Lung microvascular endothelial cell (primary cell): ENCODE measurements at places on chromosomes 6 and 20.

DNA sequence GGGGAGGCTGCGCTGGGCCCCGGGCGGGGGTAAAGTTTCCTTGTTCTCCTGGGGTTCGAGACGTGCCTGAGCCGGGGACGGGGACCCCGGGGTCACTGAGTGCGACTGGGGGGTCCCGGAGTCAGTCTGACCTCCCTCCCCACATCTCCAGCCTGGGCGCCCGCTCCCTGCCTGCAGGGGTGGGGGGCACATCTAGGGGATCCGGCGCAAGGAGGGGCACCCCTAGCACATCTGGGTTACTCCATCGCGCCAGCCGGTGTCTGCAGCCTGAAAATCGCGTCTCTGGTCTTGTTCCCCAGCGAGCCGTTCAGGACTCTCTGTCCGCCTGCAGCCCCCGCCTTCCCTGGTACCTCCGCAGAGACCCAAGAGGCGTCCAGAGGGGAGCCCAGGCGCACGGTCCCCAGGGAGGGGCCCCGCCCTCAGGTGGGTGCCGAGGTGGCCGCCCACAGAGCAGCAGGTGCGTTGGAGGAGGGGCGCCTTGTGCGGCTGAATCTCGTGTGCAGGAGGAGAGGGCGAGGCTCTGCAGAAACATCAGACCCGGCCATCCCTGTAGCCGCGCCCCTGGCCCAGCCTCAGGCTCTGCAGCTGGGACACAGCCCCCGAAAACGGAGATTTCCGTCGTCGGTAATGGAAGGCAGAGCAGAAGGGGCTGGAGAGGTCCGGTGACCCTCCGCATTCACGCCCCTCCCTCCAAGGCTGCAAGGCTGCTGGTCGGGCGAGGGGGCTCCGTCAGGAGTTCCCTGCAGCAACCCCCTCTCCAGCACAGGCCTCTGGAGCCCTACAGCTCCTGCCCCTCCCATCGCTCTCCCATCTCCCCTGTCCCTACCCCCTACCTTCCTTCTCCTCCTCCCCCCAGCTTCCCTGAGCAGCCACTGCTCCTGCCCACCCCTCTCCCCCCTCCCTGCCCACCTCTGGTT is 628 bp upstream of the CHRNA4 start:
- no peak for DNase-seq

GRCh38 chr6:16904957-16905356 is 143.7 kb upstream of the ATXN1 start:
- DNase-seq = no peak

GRCh38 chr20:49526056-49526455 is 41.9 kb downstream of the PTGIS start:
- DNase-seq = no peak

DNA sequence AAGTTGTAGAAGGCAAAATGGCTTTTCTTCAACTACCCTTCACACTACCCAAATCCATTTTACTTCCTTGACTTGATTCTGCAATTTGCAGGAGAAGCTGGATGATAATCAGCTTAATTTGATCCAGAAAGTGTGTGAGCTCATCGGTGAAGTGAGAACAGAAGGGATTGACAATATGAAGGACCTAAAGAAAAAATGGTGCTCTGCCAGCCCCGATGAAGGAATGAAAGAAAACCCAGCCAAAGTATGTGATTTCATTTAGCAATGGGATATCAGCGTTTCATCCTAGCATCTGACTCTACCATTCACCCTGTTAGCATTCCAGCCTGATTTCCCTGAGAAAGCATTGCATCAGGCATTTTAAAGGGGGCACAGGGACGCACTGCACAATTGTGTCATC is 41.5 kb downstream of the CD164 start:
- DNase-seq = no peak

DNA sequence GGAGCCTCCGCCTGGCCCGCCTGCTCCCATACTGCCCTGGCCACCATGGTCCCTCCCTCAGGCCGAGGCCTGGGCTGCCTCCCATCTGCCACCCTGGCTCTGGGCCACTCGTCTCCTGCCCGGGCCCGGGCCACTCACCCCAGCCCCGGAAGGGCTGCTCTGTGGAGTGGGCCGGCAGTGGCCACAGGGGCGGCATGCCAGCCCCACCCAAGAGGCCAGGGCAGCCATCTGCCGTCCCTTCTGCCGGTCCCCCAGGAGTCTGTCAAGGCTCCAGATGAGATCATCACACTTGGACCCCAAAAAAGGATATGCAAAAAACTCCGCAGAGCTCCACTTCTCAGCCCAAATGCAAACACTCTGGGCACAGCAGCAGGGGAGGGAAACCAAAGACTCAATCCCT is 23.8 kb upstream of the TLDC2 start:
- DNase-seq = peak; percentile 1

GRCh38 chr6:4496284-4496683 is 279.9 kb upstream of the CDYL start:
- no peak for DNase-seq

DNA sequence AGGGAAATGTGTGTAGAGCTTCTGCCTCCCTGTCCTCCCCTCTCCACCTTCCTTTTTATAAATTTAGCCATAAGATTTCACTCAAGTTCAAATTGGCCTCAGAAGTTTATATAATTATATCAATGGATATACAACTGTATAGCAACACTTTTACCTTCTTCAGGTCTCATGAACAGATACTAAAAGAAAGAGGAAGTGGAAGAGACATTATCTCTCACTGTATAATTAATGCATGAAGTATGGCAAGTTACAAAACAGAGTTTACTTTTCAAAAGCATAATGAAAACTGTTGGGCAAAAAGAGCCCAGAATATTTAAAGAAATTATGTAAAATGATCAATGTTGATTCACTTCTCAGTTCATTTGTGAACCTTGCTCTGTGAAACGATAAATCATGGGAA is 99.7 kb downstream of the PDE7B start:
- DNase-seq = no peak

DNA sequence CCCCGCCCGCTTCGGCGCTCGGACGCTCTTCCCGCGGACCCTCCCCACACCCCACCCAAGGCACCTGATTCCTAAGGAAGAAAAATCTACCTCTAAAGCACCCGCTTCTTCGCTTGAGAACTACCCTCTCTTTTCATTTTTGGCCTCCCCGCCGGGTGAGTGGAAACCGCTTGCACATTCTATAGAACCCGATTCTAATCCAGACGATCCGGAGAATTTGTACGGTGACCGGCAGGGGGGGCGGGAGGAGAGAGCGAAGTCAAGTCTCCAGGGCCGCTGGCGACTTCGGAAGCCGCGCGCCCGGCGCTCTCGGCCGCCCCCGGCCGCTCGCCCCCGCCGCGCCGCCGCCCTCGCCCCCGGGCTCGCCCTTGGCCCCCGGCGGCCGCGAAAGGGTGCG is at the start of gene RBM24:
TSS of gene RBM24 (plus strand) at position 262 of the 397 bp plus-strand sequence. CDS start 221 bp downstream, outside the sequence.
- DNase-seq = peak; percentile 79

DNA sequence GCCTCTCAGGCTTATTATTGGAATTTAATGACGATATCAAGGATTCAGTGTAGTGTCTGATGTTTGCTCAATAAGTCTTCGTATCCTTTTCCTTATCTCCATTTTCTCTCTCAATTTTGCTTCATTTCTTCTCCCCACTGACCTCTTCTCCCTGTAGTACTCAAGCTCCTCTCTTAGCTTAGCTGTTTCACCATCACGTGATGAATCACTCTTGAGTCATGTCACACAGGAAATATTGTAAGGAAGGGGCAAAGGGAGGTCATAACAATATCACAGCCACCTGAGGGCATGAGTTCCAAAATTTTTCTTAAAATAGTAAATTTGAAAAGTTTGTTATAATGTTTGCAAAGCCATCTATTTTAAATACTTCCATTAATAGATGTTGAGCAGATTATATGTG is 392.2 kb upstream of the MARCKS start:
- peak; percentile 77 for DNase-seq

GRCh38 chr6:41638002-41638934 is at the start of gene MDFI:
Gene MDFI, plus strand, starts transcription at chr6:41638468. Its CDS starts 282 bp downstream, at chr6:41638750.
- peak; percentile 16 for DNase-seq

GRCh38 chr6:107673076-107673494 is 151.0 kb downstream of the SCML4 start:
- no peak for DNase-seq

DNA sequence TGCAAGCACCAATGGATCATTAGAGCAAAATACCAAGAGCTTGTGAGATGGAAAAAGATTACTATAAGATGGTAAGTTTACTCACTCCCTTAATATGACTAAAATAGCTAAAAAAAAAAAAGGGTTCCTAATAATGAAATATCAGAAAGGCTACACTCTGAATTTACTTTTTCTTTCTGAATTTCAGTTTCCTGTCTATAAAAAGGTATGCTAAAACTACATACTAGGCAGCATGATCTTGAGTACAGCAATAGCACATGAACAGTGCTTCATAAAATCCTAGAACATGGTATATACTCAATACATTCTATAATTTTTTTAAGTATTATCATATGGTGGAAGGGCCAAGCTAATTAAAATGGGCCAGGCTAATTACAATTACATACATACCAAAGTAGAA is 24.0 kb upstream of the FAM135A start:
- no peak for DNase-seq

GRCh38 chr6:36728289-36729160 is 30.9 kb downstream of the RAB44 start:
- DNase-seq = no peak

- DNase-seq = no peak
Observed at GRCh38 chr6:110979565-110980101, 2.2 kb upstream of the RPF2 start.

DNA sequence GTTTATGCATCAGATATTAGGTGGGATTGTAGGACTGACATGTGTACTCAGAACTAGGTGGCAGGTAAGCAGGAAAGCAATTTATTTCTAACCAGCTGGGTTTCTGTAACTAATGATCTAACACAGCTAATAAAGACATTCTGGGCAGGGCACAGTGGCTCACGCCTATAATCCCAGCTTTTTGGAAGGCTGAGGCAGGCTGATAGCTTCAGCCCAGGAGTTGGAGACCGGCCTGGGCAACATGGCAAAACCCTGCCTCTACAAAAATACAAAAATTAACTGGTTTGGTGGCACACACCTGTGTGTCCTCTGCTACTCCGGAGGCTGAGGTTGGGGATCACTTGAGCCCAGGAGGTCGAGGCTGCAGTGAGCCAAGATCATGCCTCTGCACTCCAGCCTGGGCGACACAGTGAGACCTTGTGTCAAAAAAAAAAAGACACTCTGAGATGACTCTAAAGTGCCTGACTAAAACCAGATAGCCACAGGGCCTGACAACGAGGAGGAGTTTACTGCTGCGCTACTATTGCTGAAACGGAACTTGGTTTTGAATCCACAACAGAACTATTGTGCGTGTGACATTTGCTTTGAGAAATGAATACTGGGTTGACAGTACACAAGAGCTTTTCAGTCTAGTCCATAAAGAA is 29.2 kb upstream of the CEP85L start:
- DNase-seq = no peak

DNA sequence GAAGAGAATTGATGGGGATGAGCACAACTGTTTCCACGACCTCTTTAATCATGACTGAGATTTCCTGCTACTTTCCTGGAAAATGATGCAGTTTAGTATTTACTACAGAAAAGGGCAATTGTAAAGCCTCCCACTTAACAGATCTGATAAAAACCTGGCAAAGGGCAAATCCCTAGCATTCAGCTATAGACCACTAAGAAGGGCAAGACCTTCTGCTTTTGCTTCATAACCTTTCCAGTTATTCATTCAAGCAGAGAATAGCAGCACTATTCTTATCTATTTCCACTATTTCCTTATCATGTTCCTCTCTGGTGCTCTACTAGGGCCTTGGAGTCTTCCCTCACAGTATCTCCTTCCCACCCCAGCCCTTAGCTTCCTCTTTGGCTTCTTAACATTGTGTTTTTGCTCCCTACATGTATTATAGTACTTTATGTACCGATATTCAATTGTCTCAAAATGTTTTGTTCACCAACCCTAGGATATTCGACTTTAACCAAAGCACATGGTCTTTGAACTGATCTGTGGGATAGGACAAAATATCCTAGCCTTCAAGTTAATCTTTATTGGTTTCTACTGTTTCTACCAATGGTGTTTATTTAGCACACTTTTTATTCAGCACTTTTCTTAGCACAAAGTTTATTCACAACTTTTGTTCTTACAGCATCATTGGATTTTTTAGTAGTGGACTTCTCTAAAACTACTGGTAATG is 32.7 kb upstream of the MANEA start:
- DNase-seq = no peak

GRCh38 chr6:4124351-4124750 is 11.0 kb downstream of the ECI2 start:
- DNase-seq = no peak

DNA sequence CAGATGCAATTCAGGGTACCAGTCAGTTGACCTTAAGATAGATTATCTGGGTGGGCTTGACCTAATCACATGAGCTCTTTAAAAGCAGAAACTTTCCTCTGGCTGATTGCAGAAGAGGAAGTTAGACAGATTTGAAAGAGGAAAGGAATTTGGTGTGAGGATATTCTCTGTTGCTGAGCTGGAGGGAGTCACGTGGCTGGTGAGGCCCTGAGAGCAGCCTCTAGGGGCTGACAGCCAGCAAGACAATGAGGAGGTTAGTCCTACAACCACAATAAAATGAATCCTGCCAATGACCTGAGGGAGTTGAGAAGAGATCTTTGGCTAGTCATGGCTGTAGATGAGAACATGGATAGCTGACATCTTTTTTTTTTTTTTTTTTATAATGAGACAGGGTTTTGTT is 87.0 kb upstream of the B3GAT2 start:
- no peak for DNase-seq

GRCh38 chr20:48926821-48927220 is 5.3 kb downstream of the ARFGEF2 start:
- DNase-seq = peak; percentile 67

- DNase-seq = peak; percentile 52
Observed at GRCh38 chr6:17851720-17852161, 135.7 kb downstream of the KIF13A start.

- no peak for DNase-seq
Observed at GRCh38 chr20:63850689-63851547, 10.4 kb upstream of the ABHD16B start.

GRCh38 chr6:88813045-88813444 is 150.4 kb downstream of the RNGTT start:
- DNase-seq = no peak

DNA sequence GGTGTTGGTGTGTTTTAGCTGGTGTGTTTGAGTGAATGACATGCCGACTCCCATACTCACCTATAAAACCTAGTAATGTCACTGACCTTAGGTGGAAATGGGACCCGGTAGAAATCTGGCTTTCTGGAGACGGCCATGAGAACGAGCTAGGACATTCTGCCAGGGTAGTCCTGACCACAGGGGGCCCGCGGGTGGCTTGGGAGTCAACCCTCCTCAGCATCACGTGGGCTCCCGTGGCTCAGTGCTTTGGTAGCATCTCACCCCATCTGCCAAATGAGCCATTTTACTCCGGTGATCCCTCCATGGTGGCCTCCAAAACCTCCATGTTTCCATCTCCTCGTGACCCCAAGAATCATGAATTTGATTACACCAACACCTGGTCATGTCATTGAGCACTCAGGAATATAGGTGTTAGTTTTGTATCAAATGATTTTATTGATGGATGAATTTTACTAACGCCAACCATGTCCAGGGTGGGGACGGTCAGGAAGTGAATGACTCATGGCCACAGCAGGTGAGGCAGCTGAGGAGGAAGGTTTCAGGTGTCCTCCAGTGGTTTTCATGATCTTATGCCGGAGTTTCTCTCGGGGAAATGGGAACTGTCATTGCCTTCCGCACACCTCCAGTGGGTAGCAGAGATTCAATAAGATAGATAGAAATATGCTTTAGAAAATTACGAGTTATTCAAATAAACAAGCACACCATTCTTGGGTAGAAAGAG is 195.0 kb downstream of the SYNDIG1 start:
- no peak for DNase-seq
